ENCODE measurements at places on chromosomes 1 and 21.

GRCh38 chr1:160046494-160047110, 14.8 kb upstream of the PIGM start:
- DNase-seq = peak; percentile 39

DNA sequence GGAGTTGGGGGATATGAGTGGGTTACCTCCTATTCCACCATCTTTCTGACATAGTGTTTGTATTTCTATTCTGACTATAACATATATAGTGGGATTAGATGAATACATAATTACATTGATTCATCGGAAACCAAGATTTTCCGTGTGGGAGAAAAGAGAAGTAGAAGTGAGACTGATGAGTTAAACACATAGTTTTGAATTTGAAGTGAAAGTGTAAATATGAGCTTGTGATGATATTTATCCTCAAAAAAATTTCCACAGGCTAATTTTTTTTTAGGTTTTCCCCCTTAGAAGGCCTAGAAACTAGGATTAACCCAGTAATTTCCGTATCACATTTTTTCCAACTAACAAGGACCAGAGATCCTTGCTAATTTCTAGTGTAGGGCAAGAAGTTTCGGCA, 6.9 kb downstream of the CD1B start:
- no peak for DNase-seq

GRCh38 chr1:235835226-235835625, 31.5 kb downstream of the LYST start:
- no peak for DNase-seq

- no peak for DNase-seq
These were observed at the start of gene BGLAP for GRCh38 chr1:156241926-156242325. TSS of gene BGLAP (plus strand) at chr1:156242184. CDS start at chr1:156242232, 48 bp downstream.

DNA sequence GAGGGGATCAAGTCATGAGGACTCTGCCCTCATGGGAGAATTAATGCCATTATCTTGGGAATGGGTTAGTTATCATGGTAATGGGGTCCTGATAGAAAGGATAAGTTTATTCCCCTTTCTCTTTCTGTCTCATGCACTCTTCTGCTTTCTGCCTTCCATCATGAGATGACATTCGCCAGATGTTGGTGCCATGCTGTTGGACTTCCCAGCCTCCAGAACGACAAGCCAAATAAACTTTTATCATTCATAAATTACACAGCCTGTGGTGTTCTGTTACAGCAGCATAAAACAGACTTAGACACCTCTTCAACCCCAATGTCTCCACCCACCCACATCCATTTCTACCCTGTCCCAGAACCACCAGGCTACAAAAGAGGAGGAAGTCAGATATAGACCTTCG, 11.9 kb upstream of the IGFN1 start:
- no peak for DNase-seq

- no peak for DNase-seq
These were observed 23.2 kb downstream of the TNNT2 start for GRCh38 chr1:201354151-201354900.

DNA sequence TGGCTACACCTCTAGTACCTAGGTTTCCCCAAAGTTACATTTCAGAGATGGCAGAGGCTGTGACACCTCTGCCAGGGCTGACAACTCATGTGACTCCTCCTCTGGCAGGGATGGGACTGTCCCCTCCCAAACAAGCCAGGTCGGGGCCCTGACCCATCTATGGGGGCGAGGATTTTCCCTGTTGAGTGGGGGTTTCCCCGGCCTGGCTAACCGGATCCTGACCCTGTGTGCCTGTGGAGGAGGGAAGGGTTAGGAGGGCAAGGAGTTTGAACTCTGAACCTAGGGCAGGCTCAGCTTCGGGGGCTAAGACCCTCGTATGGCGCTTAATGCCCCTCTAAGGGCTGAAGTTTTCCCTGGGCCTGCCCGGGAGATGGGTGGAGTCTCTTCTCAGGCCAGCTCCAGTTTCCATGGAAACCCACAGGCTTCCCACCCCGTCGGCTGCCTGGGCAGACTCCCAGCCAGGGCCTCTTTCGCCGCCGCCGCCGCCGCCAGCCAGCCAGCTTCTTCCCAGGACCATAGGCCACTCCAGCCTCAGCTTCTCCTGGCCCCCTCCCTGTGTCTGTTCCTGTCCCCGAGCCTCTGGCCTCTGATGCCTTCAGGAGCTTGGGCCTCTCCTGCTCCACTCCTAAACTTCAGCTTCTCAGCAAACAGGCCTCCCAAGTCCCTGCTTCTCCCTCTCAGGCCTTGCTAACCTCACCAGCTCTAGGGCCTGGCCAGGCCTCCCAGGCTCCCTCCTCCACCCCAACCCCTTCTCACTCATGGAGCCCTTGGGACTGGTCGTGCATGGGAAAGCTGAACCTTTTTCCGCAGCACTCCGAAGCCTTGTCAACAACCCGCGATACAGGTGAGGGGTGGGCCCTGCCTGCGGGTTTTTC, at the start of gene BTBD19:
Gene BTBD19 (plus strand): TSS at position 461 of the 875 bp plus-strand sequence. CDS start 298 bp downstream, at position 759.
- DNase-seq = peak; percentile 53

GRCh38 chr1:220300442-220301121, 28.3 kb upstream of the RAB3GAP2 start:
- no peak for DNase-seq

GRCh38 chr1:53681977-53682685, 56.8 kb downstream of the GLIS1 start:
- peak; percentile 22 for DNase-seq
